ENCODE measurements at places on chromosomes 16 and 17.

GRCh38 chr17:16155536-16155935, 59.8 kb downstream of the NCOR1 start:
- no peak for DNase-seq

DNA sequence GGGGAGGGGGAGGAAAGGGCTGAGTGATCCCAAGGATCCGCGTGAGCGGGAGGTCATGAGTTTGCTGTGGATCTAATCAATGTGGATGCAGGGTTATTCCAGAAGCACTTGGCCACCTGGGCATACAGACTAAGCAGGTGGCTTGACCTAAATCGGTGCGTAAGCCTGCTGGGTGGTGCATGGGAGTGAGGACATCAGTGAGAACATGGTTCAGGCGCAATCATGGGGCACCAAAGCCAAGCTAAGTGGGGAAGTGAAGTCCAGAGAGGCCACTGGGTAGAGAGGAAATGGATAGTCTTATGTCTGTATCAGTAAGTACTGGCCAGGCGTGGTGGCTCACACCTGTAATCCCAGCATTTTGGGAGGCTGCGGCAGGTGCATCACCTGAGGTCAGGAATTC, 18.9 kb upstream of the MFSD6L start:
- no peak for DNase-seq

GRCh38 chr17:39270923-39271322, 45.2 kb upstream of the STAC2 start:
- peak; percentile 18 for DNase-seq

DNA sequence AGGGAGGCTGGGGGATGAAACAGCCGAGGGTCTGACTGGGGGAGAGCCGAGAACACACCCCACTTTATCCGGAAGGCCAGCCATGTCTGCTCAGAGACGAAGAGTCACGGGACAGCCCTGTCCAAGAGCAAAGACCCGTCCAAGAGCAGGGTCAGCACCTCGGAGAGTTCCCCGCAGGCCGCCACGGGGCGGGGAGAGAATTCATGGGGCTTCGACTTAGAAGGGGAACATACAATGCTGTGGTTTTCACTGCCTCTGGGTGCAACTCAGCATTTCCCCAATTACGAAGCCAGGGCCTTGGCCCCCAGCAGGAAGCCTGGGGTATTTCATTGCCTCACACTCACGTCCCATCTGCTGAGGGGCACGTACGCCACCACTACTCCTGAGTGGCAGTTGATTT, 59.3 kb downstream of the JPH3 start:
- peak; percentile 35 for DNase-seq

DNA sequence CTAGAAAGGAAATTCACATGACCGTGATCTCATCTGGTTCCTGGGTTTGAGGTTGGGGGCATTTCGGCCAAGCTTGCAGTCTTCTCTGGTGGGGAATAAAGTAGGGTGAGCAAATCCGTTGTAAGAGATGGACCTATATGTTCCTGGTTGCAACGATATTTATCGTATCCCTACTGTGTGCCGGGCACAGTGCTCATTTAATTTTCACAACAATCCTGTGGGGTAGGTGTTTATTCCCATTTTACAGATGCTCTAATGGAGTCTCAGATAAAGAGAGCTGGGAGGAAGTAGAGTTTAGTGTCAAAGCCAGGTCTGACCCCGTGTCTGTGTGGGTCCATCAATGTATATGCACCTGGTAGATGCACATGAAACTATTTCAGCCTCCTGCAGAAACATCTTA, 9.4 kb downstream of the CMIP start:
- no peak for DNase-seq

- DNase-seq: no peak
Observed at GRCh38 chr16:17331991-17332390, 138.8 kb downstream of the XYLT1 start.

- peak; percentile 87 for DNase-seq
Observed at GRCh38 chr17:40021451-40021971, 6.3 kb downstream of the CSF3 start.

DNA sequence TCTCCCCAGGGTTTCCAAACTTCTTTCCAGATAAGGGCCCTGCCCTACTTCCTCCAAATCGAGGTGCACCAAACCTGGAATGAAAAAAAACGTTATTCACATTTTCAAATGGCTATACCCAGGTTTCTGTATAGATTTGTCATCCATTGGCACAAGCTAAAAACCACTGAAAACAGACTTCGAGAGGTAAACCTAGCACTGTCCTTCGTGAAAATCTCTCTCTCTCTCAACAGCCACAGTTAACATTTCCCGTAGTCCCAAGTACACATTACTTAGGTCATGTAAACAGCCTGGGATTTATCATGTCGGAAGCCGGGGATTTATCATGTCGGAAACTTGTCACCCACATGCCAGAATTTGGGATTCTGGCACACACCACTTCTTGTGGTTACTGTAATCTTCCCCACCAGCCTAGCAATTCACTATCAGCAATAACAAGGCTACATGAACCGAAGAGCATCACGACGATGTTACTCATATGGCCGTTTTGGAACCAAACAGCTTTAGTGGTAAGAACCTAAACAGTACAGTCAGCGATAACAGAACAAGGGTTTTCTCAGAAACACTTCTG, 1.2 kb downstream of the DDX5 start:
- no peak for DNase-seq

- no peak for DNase-seq
Observed at GRCh38 chr17:76106703-76107102, 3.1 kb upstream of the EXOC7 start.

GRCh38 chr17:80063830-80064585, 27.6 kb downstream of the CCDC40 start:
- peak; percentile 88 for DNase-seq

- DNase-seq: no peak
Observed at GRCh38 chr16:6751191-6751590, 581.5 kb upstream of the RBFOX1 start.

GRCh38 chr16:70738083-70738977, 52.5 kb upstream of the MTSS2 start:
- peak; percentile 71 for DNase-seq

DNA sequence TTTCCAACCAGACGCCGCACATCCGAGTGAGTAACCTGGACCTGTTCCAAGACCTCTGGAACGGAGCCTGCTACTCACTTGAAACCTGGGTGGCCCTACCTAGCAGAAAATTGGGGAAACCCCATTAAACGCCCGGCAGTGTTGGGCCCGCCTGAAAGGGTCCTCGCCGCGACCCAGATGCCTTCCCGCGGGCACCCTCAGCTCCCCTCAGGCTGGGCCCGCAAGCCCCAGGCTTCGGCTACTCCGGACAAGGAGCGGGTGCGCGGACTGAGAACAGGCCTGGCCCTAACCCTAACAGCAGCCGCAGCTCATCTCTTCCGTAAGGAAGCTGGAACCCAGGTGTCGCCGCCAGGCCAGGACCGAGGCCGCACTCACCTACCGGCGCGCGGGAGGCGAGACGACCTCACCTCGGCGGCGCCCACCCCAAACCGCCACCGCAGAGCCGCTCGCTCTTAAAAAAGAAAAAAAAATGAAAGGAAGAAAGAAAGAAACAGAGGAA, 344 bp downstream of the PSME3IP1 start:
- peak; percentile 78 for DNase-seq

DNA sequence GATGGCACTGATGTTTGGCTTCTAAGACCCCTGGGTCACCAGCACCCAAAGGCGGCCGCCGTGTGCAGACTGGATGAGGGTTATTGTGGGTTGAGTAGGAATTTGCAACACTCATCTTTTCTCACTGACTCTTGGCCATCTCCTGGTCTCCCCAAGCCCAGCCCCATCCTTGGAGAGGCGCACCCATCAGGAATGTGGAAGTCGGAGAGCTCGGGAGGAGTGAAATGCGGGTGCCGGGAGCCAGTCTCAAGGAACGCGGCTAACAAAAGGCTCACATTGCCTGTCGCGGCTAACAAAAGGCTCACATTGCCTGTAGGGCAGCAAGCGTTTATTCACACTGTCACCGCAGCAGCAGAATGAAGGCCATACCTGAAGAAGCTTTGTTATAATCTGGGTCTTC, 248.6 kb downstream of the FOXL1 start:
- DNase-seq: no peak

- DNase-seq: peak; percentile 83
Observed at GRCh38 chr17:48261297-48261880, 153.8 kb downstream of the SNX11 start.

DNA sequence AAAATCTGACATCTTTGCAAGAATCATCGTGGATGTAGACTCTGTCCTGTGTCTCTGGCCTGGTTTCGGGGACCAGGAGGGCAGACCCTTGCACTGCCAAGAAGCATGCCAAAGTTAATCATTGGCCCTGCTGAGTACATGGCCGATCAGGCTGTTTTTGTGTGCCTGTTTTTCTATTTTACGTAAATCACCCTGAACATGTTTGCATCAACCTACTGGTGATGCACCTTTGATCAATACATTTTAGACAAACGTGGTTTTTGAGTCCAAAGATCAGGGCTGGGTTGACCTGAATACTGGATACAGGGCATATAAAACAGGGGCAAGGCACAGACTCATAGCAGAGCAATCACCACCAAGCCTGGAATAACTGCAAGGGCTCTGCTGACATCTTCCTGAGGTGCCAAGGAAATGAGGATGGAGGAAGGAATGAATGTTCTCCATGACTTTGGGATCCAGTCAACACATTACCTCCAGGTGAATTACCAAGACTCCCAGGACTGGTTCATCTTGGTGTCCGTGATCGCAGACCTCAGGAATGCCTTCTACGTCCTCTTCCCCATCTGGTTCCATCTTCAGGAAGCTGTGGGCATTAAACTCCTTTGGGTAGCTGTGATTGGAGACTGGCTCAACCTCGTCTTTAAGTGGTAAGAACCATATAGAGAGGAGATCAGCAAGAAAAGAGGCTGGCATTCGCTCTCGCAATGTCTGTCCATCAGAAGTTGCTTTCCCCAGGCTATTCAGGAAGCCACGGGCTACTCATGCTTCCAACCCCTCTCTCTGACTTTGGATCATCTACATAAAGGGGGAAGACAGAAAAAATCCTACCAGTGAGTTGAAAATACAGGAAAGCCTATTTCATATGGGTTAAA, at the start of gene G6PC1:
TSS of gene G6PC1 (plus strand) at position 340 of the 872 bp plus-strand sequence. CDS start at position 418, 78 bp downstream.
- peak; percentile 9 for DNase-seq

GRCh38 chr16:73202161-73202729, 154.3 kb upstream of the ZFHX3 start:
- DNase-seq: peak; percentile 45

DNA sequence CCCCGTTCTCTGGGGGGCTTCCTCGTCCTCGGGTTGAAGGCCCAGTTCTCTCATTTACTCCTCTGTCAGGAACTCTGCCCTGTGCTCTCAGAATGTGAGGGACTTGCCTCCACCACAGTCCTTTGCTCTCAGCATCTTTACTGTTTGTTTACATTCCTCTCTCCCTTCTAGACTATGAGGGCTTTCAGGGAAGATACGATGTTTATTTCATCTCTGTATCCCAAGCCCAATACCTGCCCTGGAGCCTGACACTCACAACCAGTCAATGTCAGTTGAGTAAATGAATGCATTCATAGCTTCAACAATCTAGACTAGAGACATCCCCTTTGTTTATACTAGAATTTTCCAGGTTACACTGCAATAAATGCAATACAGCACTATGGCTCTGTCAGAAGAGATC, 409.6 kb upstream of the CDH11 start:
- no peak for DNase-seq

DNA sequence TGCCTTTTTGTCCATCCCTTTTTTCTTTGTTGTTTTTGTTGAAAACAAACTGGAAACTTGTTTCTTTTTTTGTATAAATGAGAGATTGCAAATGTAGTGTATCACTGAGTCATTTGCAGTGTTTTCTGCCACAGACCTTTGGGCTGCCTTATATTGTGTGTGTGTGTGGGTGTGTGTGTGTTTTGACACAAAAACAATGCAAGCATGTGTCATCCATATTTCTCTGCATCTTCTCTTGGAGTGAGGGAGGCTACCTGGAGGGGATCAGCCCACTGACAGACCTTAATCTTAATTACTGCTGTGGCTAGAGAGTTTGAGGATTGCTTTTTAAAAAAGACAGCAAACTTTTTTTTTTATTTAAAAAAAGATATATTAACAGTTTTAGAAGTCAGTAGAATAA, 4.9 kb downstream of the SOX9 start:
- DNase-seq: peak; percentile 43

DNA sequence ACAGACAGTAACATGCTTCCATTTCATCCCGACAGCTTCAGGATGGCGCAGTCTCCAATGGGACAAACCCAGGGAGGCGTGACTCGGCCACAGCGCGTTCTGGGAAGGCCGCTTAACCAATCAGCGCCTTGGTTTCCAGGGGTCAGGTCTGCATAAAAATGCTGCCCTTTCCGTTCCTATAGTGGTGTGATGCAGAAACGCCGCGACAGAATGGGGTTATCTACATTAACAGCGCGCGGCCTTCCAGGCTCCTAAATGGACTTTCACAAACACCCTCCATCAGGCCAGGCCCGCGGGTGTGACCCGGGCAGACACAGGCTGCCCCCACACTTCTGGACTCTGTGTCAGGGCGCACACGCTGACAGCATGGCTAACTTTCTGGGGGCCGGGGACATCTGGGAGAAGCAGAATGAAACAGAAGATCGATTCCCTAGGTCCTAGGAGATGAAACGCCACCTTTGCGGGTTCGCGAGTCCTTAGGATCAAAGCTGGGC, 792 bp downstream of the TMEM231 start:
- peak; percentile 88 for DNase-seq

DNA sequence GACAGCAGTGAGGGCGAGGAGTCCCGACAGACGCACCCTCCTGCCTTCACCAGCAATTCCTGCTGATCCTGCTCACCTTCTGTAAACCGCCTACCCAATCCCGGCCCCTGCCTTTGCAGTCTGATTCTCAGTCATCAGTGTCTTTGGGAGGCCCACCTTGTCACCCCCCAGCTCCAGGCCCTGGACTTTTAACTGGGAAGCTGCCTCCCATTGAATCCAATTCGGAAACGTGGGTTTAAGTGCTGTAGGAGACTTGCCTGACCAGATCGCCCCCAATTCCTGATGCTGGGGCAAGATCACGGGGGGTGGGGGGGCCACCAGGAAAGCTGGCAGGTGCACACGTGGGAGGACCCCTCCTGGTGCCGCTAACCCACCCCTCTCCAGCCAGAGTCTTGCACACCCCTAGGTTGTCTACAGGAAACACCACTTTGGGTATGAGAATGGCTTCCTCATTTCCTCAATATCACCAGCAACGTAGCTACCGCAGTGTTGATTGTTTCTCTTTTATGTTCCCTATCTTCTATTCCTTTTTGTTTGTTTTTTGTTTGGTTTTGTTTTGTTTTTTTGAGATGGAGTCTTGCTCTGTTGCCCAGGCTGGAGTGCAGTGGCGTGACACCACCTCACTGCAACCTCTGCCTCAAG, 46.6 kb upstream of the CMIP start:
- DNase-seq: no peak

DNA sequence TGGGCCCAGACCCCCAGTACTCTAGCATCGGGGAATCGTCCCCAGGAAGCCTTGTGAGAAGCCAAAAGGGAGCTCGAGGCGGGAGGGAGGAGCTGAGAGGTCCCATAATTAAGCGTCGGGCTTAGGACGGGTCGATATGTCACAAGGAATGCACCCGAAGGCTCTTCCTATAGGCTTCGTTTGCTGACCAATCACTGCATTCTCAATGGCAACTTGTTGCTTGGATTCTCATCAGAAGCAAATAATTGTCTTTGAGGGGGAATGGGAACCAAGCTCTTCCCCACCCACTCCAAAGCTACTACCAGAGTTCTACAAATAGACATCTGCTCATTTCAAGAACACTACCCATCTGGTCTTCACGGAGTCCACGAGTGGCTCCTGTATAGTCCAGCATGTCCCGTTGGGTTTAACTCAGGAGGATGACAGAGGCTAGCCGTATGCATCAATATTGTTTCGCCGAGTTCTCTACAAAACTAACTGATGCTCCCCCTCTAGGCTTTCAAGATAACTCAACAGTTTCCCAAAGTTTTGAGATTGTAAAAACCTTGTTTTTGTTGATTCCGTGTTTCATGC, 628 bp upstream of the BLMH start:
- DNase-seq: no peak

GRCh38 chr16:59950431-59950830, 1216.3 kb upstream of the GOT2 start:
- no peak for DNase-seq
